ENCODE measurements at places on chromosomes 16 and 17. TPM values are rescaled to one million over a fixed set of nuclear protein-coding genes. Genes with fewer than 3 reads are reported as not detected.

Gene ITGAL
- total RNA-seq = 0.18 TPM

Gene TEFM
- 21.9 TPM for total RNA-seq

Gene HSD3B7
- total RNA-seq = 15.9 TPM

Gene TUBG1
- total RNA-seq = 133 TPM
